Right renal pelvis (tissue), 4 donors: ENCODE measurements at places on chromosomes 16 and 17. TPM values are rescaled to one million over a fixed set of nuclear protein-coding genes. Genes with fewer than 3 reads are reported as not detected.

DNA sequence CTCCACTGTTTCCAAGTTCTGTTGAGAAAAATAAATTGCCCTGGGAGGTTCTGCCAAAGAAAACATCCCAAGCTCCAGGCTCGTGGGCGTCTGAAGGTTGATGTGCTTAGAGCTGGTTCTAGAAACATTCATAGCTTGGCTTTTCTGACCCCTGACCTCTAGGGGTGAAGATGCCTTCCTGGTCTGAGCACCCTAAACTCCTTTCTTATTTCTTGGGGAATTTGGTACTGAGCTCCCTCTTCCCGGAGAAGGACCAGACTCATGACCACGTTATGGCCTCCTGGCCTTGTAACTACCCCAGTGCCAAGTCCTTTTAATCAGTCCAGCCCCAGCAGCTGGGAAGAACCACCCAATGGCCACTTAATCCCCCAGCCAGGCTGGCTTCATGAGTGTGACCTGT, 66.4 kb downstream of the MYH11 start:
- no peak for DNase-seq

GRCh38 chr16:61654962-61655361, 381.3 kb downstream of the CDH8 start:
- no peak for DNase-seq

DNA sequence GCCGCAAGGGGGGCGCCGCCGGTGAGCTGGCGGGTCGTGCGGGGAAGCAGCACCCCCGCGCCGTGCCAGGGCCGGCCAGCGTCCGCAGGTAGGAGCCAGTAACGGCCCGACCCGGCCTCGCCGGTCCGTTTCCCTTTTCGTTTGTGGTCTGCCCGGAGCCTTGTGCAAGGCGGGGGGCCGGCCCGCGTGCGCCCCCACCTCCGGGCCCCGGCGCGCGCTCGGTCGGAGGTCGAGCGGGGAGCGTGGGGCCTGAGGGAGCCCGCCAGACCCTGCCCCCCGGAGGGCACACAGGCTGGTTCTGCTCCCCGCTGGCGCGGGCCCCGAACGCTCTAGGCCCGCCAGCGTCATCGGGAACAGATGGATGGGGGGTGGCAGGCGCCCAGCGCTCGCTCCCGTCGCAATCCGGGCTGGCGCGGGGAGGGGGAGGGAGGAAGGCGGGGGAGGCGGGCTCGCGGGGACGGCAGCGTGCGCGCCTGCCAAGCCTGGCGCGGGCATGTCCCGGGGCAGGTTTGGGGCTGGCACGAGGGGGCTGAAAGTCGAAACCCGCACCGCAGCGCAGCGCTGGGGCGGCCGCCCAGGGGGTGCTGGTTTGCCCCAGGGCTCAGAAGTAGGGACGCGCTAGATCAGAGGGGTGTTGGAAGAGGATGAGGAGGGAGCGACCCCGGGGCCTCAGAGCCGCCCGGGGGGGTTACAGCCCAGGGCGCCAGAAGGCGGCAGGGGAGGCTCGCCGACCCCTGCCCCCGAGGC, 1.5 kb upstream of the GSE1 start:
- DNase-seq, result no peak

DNA sequence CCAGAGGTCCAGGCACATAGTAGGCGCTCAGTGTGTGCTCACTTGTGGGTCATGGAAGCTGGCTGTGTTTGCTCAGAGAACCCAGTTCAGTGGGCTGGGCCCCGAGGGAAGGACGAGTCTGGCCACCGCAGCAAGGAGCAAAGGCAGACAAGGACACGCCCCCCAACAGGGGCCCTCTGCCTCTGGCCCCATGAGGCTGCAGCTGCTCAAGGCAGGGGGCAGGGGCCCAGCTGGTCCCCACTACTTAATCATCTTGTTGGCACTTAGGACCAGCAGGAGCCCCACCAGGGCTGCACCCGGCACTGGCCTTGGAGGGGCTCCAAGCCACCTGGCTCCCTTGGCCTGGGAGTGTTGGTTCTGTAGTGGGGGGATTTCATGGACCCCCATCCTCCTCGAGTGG, 16.1 kb downstream of the KCNJ12 start:
- DNase-seq, result no peak

DNA sequence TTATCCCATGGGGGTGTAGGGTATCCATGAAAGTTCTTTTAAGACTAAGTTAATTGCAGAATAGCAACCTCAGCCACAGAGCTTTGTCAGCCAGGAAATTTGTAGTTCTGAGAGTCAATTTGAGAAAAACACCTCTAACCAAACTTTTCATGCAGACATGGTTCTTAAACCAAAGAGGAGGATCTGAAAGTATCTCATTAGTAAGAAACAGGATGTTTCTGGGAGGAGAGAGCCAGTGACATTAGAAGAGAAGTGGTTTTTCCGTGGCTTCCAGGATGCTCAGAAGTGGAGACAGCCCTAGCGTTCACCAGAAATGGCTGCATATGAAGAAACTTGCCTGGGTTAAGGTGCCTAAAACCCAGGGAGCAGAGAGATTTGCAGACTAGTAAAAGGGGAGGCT, 7.9 kb downstream of the GNAO1 start:
- no peak for DNase-seq

GRCh38 chr16:67438098-67438791, 7.3 kb downstream of the HSD11B2 start:
- no peak for DNase-seq

DNA sequence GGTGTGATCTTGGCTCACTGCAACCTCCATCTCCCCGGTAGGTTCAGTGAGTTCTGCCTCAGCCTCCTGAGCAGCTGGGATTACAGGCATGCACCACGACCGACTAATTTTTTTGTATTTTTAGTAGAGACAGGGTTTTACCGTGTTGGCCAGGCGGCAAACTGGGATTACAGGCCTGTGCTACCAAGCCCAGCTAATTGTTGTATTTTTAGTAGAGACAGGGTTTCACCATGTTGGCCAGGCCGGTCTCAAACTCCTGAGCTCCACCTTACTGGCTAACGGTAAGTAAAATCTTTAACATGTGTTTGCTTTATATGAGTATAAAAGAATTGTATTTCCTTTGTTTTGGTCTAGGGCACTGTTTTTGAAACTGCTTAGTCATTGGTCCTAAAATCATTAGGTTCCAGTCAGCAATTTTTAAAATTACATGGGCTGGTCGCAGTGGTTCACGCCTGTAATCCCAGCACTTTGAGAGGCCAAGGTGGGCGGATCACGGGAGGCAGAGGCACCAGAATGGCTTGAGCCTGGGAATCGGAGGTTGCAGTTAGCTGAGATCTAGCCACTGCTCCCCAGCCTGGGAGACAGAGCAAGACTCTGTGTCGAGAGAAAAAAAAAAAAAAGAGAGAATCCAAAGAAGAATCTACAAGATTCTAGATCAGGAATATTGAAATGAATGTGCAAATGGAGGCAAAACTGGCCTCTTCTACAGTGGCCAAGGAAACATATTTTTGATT, 3.6 kb downstream of the FLYWCH1 start:
- no peak for DNase-seq

DNA sequence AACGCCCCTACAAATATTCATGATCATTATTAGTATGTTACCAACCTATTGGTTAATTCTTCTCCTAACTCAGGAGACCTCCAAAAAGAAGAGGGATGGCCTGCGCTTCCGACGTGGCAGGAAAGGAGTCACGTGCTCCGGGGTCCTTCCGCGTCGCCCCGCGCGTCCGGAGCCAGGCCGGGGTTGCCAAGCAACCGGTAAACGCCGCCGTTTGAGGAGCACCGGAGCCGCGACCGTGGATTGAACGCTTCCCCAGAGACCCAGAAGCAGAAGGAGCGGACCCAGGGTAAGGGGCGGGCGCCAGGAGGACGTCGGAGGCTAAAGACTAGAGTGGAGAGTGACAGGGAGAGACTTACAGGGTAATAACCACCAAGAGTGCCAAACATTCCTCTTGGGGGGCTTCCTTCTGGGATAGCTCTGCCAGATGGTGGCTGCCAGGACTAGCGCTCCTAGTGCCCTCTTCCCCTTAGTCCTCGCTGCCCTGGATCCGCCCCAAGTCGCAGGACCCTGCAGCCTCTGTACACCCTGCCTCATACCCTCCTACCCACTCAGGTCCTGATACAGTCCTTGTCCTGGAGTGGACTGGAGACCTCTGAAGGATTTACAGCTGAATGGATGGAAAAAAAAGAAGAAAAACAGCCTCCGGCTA, at the start of gene DNAI2:
Gene DNAI2 (plus strand): TSS at position 175 of the 649 bp plus-strand sequence. CDS start 7,584 bp downstream, outside the sequence.
- peak; percentile 49 for DNase-seq

DNA sequence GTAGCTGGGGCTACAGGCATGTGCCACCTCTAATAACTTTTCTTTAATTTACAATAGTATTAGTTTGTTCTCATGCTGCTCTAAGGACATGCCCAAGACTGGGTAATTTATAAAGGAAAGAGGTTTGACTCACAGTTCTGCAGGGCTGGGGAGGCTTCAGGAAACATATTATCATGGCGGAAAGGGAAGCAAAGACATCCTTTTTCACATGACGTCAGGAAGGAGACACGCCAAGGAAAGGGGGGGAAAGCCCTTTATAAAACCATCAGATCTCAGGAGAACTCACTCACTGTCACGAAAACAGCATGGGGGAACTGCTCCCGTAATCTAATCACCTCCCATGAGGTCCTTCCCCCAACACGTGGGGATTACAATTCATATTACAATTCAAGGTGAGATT, 18.3 kb downstream of the IL4R start:
- no peak for DNase-seq

DNA sequence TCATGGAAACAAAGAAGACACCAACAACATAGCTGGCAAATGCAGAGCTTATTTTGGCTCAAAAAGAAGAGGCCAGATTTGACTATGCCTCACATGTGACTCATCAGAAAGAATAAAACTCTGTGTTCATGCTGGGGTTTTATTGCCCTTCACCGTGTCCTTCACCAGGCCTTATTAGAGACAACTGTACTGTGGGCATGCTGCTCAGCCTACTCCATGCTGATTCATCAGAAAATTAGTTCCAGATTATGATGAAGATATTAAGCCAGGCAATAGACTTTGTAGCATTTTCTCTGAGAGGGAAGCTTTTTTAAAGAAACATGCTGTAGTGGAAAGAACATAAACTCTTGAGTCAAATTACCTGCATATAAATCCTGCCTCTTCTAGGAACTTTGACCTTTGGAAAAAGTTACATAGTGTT, 89.8 kb downstream of the CYB561 start:
- DNase-seq, result no peak

DNA sequence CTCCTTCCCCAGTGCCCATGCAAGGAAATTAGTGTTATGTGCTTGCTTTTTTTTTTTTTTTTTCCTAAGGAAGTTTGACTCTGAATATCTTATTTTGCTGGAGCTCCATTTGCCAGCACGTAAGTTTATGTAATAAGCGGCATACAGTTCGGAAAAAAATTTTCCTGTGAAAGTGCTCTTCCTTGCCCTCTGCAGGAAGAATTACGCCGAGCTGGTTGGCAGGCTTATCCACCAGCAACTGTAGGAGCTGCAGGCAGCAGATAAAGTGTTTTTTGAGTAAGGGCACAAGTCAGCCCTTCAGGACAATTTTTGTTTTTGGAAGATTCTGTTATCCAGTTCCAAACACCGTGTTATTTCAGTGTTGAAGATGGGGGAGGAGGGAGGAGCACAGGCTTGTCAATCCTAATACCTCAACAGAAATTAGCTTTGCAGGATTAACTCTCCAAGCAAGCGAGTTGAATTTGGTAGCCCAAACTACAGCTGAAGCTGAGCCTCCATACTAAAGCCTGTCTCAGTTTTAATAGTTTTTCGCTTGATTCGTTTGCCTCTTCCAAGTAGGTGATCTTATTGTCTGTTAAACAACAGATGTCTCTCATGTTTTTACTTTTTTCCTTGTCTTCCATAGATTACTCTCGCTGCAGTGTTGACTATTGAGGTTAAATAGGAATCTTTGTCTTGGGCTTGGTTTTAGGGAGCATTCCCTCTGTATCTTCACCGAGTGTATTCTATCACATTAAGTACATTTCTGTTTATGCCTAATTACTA, 1.1 kb downstream of the SPECC1 start:
- no peak for DNase-seq

- DNase-seq, result no peak
Measured at GRCh38 chr16:27498031-27498825, 51.5 kb downstream of the GTF3C1 start.

DNA sequence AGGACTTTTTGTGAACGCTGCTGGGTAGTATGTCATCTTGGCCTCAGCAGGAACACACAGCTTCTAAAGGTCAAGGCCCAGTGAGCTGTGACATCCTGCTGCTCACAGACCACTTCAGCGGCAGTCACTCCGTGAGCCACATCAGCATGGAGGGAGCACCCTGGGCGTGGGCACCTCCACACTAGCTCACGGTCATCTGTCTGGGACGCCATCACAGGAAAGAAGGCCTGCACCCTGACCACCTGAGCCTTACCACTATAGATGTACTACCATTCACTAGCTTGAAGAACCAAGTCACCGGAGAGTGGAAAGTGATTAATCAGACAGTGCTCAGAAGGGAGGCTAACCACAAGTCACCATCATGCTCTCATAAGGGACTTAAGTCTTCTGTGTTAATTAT, 3.3 kb downstream of the AXIN1 start:
- no peak for DNase-seq

GRCh38 chr16:15856182-15856581, 646 bp downstream of the MYH11 start:
- no peak for DNase-seq

- DNase-seq, result no peak
Measured at GRCh38 chr17:325270-326009, 27.2 kb downstream of the RPH3AL start.

DNA sequence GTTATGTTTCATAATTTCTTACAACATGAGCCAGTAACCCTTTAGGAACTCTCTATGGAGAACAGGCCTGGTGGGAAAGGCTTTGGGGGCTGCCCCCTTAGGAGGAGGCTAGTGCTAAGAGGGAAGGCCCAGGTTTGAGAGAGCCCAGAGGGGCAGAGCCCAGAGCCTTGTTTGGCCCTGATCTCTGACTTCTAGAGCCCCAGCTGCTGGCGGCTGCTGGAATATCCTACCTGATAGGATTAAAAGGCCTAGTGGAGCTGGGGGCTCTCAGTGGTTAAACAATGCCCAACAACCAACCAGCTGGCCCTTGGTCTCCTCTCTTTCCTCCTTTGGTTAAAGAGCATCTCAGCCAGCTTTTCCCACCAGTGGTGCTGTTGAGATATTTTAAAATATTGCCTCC, 54.1 kb downstream of the IGF2BP1 start:
- DNase-seq, result no peak

- DNase-seq, result no peak
Measured at GRCh38 chr17:38751144-38751807, 1.3 kb upstream of the PSMB3 start.

- DNase-seq, result no peak
Measured at GRCh38 chr16:52543654-52544053, 3.3 kb downstream of the TOX3 start.

DNA sequence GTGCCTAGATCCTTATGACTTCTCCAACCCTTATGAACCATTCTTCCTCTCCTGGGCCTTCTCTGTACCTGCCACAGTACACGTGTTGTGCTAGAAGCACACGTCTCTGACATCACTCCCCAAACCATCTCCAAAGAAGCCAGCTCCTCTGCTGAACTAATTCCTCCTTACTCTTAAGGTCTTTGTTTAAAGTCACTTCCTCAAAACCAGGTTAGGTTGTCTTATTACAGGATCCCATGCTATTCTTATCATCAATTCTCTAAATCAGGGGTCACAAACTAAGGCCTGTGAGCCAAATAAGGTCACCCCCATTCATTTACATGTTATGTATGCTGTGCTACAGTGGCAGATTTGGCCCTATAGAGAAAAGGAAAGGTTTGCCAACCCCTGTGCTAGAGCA, 4.0 kb downstream of the SUPT6H start:
- DNase-seq, result no peak

- DNase-seq, result no peak
Measured at GRCh38 chr16:51393381-51394005, 242.4 kb upstream of the SALL1 start.

The SLC38A8 gene
- polyA plus RNA-seq, result not detected

The IGSF6 gene
- polyA plus RNA-seq, result 2.7 TPM

The P2RX5 gene
- polyA plus RNA-seq, result 1.3 TPM

The TBC1D3 gene
- polyA plus RNA-seq, result not detected

The TVP23A gene
- 3.0 TPM for polyA plus RNA-seq

The KRTAP3-1 gene
- polyA plus RNA-seq, result not detected

The ASPHD1 gene
- polyA plus RNA-seq, result 1.2 TPM

The CSH1 gene
- polyA plus RNA-seq, result 5.2 TPM
